Spinal cord (tissue), 10 donors: ENCODE measurements at places on chromosomes 2 and 18. TPM values are rescaled to one million over a fixed set of nuclear protein-coding genes. Genes with fewer than 3 reads are reported as not detected.

The PLCL1 gene
- polyA plus RNA-seq, result 15.0 TPM

The SLC14A1 gene
- 1.2 TPM for polyA plus RNA-seq

The FSHR gene
- polyA plus RNA-seq, result not detected

The ATG16L1 gene
- 39.5 TPM for polyA plus RNA-seq

The GAL3ST2 gene
- polyA plus RNA-seq, result 0.77 TPM

The ALPP gene
- 0.30 TPM for polyA plus RNA-seq

The MLPH gene
- 13.6 TPM for polyA plus RNA-seq

The NAT8 gene
- 1.00 TPM for polyA plus RNA-seq

The GTF3C2 gene
- 60.5 TPM for polyA plus RNA-seq

The SERPINB4 gene
- not detected for polyA plus RNA-seq

The C1D gene
- polyA plus RNA-seq, result 49.6 TPM

The RAD51AP2 gene
- polyA plus RNA-seq, result 1.1 TPM

The EFR3B gene
- 47.6 TPM for polyA plus RNA-seq

The TBR1 gene
- polyA plus RNA-seq, result not detected

The PDCL3 gene
- 26.5 TPM for polyA plus RNA-seq

The SAP130 gene
- polyA plus RNA-seq, result 32.3 TPM

The CRYGD gene
- polyA plus RNA-seq, result 7.1 TPM

The IL1RL1 gene
- not detected for polyA plus RNA-seq

The IL1F10 gene
- not detected for polyA plus RNA-seq

The GPR35 gene
- polyA plus RNA-seq, result 1.9 TPM

The OBSL1 gene
- polyA plus RNA-seq, result 178 TPM

The DOK6 gene
- 50.3 TPM for polyA plus RNA-seq

The DSG1 gene
- not detected for polyA plus RNA-seq

The TLX2 gene
- 0.11 TPM for polyA plus RNA-seq

The UGT1A5 gene
- polyA plus RNA-seq, result not detected

The HOXD3 gene
- polyA plus RNA-seq, result 23.0 TPM

The GPAT2 gene
- polyA plus RNA-seq, result 2.9 TPM

The BOK gene
- polyA plus RNA-seq, result 48.2 TPM

The LRRTM1 gene
- 44.9 TPM for polyA plus RNA-seq

The SKOR2 gene
- 5.2 TPM for polyA plus RNA-seq

The METAP1D gene
- 10.1 TPM for polyA plus RNA-seq

The MPP4 gene
- 0.22 TPM for polyA plus RNA-seq

The REG1B gene
- not detected for polyA plus RNA-seq

The C2orf80 gene
- 31.0 TPM for polyA plus RNA-seq

The SLC66A2 gene
- 57.8 TPM for polyA plus RNA-seq

The LIMS3 gene
- 1.2 TPM for polyA plus RNA-seq

The SOWAHC gene
- 16.8 TPM for polyA plus RNA-seq

The LYPD6 gene
- 35.6 TPM for polyA plus RNA-seq

The MEX3C gene
- 45.7 TPM for polyA plus RNA-seq

The ABCA12 gene
- polyA plus RNA-seq, result 0.17 TPM

The RBM43 gene
- polyA plus RNA-seq, result 6.0 TPM

The ARHGAP28 gene
- 9.3 TPM for polyA plus RNA-seq
